ENCODE measurements at places on chromosomes 12 and 14.

GRCh38 chr14:100118396-100119011 is 40.9 kb downstream of the DEGS2 start:
- DNase-seq = no peak

- DNase-seq = no peak
These were observed 104.4 kb upstream of the PRB2 start for GRCh38 chr12:11499806-11500187.

DNA sequence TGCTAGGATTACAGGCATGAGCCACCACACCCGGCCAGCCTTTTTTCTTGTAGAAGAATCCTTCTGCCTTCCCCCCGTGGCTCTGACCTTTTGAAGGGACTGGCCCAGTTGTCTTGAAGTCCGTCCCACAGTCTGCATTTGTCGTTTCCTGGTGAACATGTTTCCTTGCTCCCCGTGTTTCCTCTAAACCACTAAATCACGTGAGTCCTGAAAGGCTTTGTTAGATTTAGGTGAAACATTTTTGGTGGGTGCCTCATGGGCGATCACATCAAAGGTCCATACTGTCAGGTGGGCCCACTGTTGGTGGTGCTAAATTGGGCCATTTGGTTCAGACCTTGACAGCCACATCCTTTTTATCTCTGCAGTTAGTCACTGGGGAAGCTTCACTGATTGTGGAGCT is 26.3 kb downstream of the MLXIP start:
- DNase-seq = peak; percentile 44

DNA sequence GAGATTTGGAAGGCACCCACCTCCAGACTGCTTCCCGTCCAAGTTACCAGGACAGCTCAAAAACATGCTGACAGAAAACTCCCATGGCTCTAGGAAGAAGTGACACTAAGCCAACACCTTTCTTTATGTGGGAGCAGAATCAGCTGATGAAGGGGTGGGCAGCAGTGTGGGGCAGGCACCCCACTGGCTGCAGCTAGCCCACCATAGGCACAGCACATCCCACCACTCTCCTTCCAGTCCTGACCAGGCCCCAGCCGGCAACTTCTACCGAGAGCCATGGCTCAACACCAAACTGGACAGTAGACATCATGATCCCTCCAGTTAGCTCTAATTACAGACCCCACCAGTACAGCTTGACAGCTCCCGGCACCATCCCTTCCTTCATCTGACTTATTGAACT is 45.0 kb downstream of the SH2B3 start:
- peak; percentile 13 for DNase-seq

GRCh38 chr12:96326628-96327227 is 73.5 kb downstream of the CDK17 start:
- no peak for DNase-seq

- DNase-seq = no peak
These were observed 19.8 kb downstream of the LEMD3 start for GRCh38 chr12:65189028-65189718.

DNA sequence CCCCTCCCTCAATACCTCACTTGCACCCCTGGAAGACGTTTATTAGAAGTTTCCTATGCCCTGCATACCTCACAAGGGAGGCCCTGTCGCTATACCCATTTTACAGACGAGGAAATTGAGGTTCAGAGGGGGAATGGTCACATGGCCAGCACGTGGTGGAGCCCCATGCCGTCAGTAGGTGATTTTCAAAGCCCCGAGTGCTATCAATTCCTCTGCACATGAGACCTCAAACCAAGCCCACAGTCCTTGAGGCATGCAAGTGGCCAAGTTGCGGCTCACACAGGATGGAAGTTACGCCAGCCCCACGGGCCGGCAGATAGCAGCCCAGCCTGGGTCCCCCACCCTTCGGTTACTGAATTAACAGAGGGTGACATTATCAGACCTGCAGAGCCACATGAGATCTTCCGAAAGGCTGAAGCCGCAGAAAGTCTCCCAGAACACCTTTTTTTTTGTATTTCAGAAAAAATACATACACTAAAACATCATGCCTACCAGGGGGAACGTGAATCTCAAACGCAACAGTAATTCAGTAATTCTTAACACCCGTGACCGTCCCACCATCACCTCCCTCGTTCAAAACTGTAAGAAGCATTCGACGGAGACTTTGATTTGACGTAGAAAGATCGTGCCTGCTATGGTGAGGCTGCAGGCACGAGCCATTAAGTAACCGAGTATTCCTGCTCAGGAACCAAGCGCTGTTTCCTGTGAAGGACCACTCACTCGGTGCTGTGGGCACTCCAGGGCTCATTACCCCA is 129.0 kb downstream of the RFLNA start:
- no peak for DNase-seq

Measured in activated T-cell treated with anti-CD3 and anti-CD28 coated beads, Interleukin-2, amount 50 U/mL, for 48 hours (primary cell).